ENCODE measurements at places on chromosomes 2 and 18.

- DNase-seq, result no peak
These were observed 308.7 kb downstream of the LRATD1 start for GRCh38 chr2:14941151-14941631.

GRCh38 chr2:219672406-219672805 lies 45.0 kb downstream of the SLC4A3 start:
- DNase-seq, result no peak

DNA sequence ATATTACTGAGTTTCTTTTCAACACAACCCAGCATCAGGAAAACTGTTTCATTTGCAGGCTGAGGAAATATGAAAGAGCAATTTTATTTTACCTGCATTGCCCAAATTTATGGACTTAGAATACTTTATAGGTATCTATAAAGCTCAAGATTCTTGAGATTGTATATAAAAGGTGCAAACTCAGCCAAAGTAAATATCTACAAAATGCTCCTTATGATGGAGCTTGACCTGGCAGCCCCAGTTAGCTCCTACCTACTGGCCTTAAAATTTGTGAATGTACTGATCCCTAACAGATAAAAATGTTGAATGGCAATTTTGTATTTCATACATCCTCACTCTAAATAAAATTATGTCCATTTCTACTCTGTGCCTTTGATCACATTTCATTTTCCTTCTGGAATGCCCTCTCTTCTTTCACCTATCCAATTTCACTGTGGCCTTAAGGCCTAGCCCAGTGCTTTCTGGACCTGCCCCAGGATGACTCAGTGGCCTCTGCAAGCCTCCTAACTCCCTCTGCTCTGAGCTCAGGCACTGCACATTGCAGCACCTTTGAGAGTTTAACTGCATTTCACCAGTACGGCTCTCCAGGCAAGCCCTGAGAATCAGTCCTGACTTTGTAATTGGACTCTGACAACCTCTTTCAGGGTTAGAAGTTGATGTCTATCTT lies 125.9 kb downstream of the ANTXR1 start:
- peak; percentile 91 for DNase-seq

GRCh38 chr2:127261804-127262406 lies 32.0 kb downstream of the ERCC3 start:
- peak; percentile 7 for DNase-seq

DNA sequence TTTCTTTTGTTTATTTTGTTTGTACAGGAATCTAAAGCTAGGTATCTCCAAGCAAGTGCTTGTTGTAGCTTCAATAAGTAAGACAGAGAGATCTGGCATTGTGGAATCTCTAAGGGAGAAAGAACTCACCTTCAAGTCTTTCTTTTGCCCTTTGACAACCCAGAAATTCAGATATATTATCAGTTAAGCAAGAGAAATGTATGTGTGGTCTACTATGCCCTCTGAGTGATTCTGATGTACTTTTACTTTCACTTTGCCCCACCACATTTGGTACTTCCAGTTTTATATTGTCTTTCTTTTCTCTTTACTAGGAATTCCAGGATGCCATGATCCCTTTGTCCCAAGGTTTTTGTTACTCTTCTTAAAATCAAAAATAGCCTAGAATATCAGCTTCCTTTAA lies 259.6 kb upstream of the PIK3C3 start:
- peak; percentile 42 for DNase-seq

DNA sequence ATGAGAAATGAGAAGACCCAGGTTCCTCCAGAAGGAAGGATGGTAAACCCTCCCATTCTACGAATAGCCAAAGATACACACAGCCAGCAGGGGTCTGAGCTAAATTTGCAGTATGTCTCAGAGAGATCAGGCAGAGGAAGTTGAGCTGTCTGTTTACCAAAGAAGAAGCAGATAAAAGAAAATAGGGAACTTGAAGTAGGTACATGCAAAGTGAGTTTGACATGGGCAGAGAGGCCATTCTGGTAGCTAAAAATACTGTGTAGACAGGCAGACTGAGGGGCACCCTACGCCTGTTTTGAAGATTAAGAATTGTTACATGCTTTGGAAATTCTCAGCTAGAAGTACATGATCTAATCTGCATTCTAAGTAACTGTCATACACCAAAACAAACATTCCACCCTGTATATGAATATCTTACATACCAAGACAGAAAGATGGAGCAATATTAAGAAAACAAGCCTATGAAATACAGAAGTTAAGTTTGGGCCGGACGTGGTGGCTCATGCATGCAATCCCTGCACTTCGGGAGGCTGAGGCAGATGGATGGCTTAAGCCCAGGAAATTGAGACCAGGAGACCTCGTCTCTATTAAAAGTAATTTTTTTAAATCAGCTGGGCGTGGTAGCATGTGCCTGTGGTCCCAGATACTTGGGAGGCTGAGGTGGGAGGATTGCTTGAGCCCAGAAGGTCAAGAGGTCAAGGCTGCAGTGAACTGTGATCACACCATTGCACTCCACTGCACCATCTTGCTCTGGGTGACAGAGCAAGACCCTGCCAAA lies 157.9 kb downstream of the ANKRD44 start:
- peak; percentile 75 for DNase-seq

- no peak for DNase-seq
These were observed 9.7 kb downstream of the SMAD7 start for GRCh38 chr18:48940854-48941611.
